ENCODE measurements at places on chromosomes 6 and 20. TPM values are rescaled to one million over a fixed set of nuclear protein-coding genes. Genes with fewer than 3 reads are reported as not detected.

DNA sequence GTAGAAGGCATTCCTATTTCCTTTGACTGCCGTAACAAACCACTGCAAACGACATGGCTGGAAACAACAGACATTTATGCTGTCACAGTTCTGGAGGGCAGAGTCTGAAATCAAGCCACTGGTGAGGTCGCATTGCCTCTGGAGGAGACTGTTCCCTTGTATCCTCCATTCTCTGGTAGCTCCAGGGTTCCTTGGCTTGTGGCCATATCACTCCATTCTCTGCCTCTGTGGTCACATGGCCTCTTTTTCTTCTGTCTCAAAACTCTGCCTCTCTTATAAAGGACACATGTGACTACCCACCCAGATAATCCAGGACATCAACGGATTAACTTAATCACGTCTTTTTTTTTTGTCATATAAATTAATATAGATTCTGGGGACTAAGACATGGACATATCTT, 84.4 kb downstream of the LYRM2 start:
- no peak for DNase-seq

GRCh38 chr6:85551264-85551663, 42.4 kb downstream of the SNX14 start:
- DNase-seq: no peak

- DNase-seq: no peak
These were observed 2695.0 kb upstream of the DEFB115 start for GRCh38 chr20:28562510-28562898.

DNA sequence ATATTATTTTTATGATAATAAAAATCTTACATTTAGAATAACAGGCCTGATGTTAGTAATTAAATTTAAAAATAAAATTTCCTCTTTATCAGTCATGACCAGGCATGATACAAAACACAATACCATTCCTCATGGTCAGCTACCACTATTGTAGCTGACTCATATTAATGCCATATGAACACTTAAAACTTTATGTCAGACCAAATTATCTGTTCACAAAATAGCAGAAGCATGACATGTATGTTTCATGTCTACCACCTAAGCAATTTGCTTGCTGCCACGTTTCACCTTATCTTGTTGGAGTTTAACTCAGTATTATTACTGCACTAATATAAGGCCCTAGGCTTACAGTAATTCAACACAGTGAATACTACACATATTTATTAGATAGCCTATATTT, 65.7 kb downstream of the HTR1B start:
- no peak for DNase-seq

Gene PRIM2
- total RNA-seq: 17.4 TPM
